ENCODE measurements at places on chromosomes 2 and 18.

DNA sequence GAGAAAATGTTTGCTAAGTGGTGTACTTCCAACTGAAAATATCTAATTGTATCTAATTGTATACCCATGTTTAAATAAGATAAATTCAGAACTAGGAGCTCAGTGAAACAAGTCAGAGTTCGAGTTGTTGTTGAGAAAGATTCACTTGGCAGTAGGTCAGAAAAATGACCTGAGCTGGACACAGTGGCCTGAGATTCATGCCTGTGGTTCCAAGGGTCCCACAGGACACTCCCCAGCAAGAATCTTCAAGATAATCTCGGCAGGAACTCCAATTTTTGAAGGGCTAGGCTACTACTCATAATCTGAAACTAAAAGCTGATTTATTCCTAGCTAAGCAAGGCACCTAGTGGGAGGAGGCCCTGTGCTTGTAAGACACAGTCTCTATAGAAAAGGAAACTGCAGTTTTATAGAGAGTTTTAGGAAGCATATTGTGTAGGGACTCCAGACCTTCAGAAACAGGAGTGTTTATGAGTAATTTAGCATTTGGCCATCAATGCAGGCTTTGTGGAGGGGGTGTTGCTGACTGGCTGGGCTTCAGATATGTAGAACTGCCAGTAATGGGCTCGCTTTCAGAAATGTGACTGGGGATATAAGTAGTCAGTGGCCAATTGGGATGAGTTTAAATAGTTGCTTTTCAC, 43.2 kb downstream of the SP140 start:
- DNase-seq: no peak

DNA sequence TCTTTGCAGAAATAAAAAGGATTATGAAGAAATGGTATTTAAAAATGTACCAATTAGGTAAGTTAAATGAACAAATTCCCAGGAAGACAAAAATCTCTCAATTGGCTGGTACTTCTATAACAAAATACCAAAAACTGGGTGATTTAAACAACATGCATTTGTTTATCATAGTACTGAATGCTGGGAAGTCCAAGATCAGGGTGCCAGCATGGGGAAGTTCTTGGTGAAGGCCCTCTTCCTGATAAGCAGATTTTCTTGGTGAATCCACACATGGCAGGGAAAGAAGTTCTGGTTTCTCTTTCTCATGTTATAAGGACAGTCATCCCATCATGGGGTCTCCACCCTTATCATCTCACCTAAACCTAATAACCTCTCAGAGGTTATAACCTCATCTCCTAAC, 271.6 kb upstream of the SETBP1 start:
- DNase-seq: peak; percentile 7

- peak; percentile 27 for DNase-seq
Measured at GRCh38 chr2:106552921-106553320, 65.8 kb downstream of the CD8B2 start.

DNA sequence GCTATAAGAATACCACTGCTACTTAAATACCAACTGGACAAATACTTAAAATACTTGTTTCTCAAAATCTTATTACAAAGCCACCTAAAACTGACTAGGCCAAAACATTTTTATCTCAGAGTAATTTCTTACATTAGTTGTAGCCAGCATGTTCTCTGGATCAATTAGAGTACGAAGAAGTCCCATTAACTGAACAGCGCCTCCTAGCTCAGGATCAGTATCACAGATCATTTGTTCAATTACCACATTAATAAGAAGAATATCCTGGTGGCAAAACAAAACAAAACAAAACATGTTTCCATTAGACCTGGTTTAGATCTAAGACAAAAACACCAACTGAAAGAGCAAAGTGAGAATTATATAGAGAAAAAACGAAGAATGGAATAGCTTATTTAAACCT, 36.0 kb downstream of the PPP4R3B start:
- DNase-seq: peak; percentile 17

DNA sequence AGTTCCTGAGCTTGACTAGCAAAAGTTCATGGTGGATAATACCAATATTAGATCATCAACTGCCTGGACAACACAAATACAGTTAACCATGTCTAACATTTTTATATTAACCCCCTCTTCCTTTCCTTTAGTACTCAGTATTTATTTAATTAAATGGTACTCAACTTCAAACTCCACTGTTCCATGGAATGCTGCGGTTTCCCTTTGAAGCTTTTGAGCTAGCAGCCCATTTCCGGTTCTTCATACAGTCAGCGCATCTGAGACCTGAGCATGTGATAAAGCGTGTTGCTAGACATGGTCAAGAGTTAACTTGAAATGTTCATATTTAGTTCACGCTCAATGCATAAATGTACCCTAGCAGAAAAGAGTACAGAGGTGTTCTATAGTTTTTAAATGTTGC, 278.4 kb downstream of the ALPK2 start:
- DNase-seq: no peak

DNA sequence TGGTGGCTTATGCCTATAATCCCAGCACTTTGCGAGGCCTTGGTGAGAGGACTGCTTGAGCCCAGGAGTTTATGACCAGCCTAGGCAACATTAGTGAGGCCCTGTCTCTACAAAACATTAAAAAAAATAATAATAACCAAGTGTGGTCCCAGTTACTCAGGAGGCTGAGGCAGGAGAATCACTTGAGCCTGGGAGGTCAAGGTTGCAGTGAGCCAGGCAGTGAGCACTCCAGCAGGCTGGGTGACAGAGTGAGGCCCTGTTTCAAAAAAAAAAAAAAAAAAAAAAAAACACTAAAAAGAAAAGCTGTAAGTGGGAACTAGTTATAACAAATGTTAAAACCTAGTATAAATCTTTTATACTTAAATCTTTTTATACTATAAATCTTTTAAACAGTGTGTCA, 146.2 kb upstream of the ITGA4 start:
- DNase-seq: no peak

DNA sequence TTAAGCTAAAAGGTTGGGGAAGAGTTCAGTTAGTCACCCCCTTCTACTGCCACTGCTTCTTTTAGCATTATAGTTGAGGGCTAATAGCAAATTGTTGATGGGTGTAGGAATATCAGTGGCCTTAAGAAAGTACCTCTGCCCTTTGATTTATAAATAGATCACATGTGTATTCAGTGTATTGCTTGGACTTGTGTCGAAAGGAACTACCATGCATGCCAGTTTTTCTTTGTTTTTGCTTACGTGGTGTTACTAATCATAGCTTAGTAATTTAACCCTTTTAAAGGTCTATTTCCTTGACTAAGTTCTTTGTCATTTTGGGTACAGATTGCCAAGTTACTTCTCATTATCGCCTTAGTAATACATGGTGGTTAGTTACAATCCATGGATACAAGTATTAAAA, 85.6 kb downstream of the MIB1 start:
- DNase-seq: no peak

DNA sequence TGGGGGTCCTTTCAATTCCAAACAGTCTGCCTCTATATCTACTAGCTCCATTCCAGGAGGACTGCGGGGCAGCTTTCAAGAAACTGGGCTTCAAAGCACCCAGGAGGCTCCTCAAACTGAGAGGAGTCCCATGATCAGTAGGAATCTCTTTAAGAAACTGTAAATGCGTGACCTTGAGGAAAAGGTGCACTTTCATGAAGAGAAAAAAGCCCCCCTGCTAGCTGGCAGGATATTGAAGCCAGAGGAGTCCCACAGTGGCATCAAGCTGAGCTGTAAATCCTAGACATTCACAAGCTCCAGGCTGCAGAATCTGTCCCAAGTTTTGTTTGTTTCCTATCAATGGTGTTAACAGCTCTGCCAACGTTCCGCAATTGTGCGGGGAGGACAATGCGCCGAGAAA, 790.1 kb downstream of the SLC4A3 start:
- no peak for DNase-seq

- DNase-seq: no peak
Measured at GRCh38 chr2:127453392-127454171, 35.4 kb downstream of the PROC start.

DNA sequence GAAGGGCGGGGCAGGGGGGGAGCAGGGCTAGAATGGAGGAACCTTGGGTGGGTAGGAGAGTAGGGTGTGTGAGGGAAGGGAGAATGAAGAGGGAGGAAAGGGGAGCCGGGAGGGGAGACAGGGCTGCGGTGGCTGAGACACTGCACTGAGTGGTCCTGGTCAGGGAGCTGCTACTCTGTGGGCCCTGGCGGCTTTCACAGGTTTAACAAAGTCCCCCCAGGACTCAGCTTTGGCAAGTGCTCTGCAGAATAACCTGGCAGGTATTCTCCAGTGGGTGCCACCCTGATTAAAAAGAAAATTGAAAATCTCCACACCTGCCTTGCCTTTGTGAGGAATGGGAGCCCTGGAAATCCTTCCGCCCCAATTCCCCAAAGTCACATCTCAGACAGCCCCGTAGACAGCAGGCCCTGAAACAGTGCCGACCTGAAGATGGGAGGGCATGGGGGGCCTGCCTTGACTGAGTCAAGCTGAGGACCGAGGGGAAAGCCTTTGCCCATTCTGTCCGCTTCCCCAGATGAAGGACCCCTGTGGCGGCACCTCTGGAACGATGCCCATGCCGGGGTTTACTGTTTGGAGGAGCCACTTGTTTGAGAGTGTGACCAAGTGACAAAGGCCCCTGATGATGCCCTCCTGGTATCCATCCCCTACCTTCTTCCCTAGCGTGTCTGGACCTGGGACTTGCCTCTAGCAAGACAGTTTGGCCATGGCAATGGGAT, 43.6 kb upstream of the OTOS start:
- DNase-seq: no peak

DNA sequence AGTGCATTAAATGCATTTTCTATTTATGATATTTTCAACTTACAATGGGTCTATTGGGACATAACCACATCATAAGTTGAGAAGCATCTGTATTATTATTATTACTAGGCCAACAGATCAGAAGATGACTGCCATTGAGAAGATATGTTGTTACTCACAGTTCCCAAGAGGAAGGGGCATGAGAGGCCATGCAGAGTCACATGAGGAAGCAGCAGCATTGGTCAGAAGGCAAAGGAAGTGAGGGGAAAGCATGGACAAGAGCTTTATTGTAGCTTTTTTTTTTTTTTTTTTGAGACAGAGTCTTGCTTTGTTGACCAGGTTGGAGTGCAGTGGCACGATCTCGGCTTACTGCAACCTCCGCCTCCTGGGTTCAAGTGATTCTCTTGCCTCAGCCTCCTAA, 66.2 kb upstream of the LCLAT1 start:
- DNase-seq: peak; percentile 55

- DNase-seq: peak; percentile 67
Measured at GRCh38 chr2:229340086-229340760, 69.1 kb upstream of the PID1 start.

GRCh38 chr2:10423400-10423774, 24.7 kb downstream of the ODC1 start:
- DNase-seq: no peak

DNA sequence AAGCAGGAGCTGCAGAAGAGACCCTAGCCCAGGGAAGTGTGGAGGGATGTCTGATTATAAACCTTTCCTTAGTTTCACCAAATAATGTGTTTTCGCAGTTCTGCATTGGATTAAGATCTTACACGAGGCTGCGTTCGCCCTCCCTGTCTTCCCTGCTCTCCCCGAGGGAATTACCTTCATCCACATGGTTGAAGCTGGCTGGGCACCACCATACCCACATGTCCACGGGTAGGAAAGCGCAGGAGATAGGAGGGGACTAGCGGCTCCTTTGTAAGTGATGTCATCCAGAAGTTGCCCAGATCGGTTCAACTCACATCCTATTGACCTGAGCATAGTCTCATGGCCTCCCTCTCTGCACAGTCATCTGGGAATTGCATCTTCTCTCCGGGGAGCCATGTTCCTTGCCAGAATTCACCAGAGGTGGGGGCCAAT, 1.1 kb downstream of the TTL start:
- DNase-seq: peak; percentile 40

DNA sequence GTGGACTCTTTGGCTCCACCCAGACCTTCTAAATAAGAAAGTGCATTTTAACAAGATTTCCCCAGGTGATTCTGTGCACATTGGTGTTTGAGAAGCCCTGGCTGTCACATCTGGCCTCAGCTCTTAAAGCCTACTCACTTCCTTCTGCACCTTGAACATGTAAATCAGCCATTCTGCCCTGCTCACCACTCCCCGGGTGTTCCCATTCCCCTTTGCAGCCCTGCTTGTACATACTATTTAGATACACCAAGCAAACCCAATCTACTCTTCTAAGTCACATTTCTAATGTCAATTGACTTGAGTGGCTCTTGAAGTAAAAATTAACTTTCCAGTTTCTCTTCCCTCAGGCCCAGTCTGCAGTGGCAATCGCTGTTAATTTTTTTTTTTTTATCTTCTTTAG, 13.1 kb upstream of the SCN1A start:
- no peak for DNase-seq

Measured in suppressor macrophage (primary cell).